ENCODE measurements at places on chromosomes 6 and 20. TPM values are rescaled to one million over a fixed set of nuclear protein-coding genes. Genes with fewer than 3 reads are reported as not detected.

Gene C6orf141
- 12.3 TPM for total RNA-seq

Gene PRRT1
- total RNA-seq: 12.6 TPM

Gene DSP
- total RNA-seq: 109 TPM

Gene TBC1D7
- total RNA-seq: 29.2 TPM

Gene CENPW
- 54.5 TPM for total RNA-seq

Gene EMILIN3
- not detected for total RNA-seq

Gene BPIFB1
- not detected for total RNA-seq

Gene ASIP
- not detected for total RNA-seq

Gene ARMH2
- total RNA-seq: not detected

Gene CCM2L
- total RNA-seq: 0.35 TPM
